ENCODE measurements at places on chromosomes 3 and 15.
A peak's percentile ranks its signal among the peaks of the same experiment; 100 is the strongest.

- no peak for DNase-seq
Observed at GRCh38 chr15:67955252-67955651, 98.9 kb upstream of the PIAS1 start.

GRCh38 chr15:59232476-59232875 is 25.8 kb downstream of the LDHAL6B start:
- no peak for DNase-seq

DNA sequence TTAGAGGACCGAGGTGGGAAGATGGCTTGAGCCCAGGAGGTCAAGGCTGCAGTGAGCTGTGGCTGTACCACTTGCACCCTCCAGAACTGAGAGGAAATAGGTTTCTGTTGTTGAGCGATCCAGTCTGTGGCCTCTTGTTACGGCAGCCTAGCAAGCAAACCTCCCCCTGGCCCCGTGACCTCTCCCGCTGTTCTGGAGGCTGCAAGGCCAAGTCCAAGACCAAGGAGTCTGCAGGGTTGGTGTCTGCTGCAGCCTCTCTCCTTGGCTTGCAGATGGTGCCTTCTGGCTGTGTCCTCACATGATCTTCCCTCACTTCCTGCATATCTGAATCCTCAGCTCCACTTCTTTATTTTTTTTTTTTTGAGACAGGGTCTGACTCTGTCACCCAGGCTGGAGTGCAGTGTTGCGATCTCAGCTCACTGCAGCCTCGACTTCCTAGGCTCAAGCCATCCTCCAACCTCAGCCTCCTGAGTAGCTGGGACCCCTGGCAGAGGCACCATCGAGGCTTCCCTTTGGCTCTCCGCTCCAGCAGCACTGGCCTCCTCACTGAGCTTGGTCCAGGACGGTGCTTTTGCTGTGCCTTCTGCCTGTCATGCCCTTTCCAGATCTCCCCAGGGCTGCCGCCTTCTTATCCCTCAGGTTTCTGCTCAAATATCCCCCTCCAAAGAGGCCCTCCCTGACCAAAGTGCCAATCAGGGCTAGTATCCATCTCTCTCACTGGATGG is 18.0 kb upstream of the PLXND1 start:
- DNase-seq: no peak

GRCh38 chr3:51024765-51025632 is 350.3 kb downstream of the DOCK3 start:
- DNase-seq: peak; percentile 17

DNA sequence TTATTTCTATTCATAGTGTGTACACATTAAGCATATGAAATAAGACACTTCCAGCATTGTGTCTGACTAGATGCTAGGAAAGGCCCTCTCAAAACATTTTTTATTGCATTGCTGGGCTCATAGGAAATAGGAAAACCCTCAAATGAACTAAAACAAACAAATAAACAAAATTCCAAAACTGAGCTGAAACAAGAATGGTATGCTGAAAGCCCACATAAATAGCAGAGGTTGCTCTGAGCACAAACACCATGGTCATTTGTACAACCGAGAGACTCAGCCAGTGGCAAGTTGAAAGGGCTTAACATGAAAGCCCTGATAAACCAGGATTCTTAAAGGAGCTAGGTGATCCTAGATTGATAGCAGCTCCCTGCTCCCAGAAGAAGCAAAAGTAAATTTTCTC is 310.0 kb upstream of the WNT5A start:
- no peak for DNase-seq

DNA sequence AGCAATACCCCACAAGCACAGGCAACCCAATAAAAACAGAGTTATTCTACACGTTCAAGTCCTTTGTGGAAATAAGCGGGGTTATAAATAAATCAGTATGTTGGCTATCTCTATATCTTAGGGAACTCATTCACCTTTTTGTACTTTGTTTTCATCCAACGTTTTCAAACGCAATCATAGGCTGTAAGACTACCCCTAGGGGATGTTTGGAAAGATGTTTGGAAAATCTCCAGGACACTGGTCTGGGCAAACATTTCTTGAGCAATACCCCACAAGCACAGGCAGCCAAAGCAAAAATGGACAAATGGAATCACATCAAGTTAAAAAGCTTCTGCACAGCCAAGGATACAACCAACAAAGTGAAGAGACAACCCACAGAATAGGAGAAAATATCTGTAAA is 70.1 kb downstream of the CLDN11 start:
- DNase-seq: no peak

All from stimulated activated CD4-positive, alpha-beta T cell treated with anti-CD3 and anti-CD28 coated beads, Interleukin-1b, Interleukin-23, amount 100 ng/mL, for 1 hour (primary cell).